GM03348 (cell line): ENCODE measurements at places on chromosomes 1 and 21.

DNA sequence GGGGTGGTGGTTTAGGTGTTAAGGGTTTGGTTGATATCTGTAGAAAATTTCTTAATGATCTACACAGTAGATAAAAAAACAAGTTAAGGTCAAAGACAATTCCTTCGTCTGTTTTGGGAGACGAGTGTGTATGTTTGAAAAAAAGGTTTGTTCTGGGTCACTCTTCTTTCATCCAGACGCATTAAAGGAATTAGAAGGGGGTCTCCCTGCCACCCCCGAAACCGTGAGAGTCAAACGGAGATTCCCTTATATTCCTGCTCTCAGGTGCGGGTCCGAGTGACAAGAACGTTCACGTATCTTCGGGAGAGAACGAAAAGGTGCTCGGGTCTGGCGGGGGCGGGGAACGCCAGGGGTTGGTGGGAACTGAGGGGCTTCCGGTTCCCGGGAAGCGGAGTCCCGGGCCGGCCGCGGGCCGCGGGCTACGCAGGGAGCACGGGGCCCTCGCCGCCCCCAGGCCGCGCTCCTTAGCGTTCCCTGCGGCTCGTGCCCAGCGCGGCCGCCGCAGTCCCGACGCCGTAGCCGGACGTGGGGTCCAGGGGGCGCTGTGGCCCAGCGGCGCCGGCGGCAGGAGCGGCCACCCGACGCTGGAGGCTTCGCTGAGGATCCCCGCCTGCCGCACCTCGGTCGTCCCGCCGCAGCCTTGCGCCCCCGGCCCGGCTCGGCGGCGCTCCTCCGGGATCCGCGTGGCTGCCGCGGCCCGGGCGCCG lies at the start of gene ZFYVE9:
ZFYVE9 (plus strand) TSS at position 577 of the 707 bp plus-strand sequence. CDS start 91,118 bp downstream, outside the sequence.
- peak; percentile 94 for DNase-seq

- DNase-seq: no peak
Measured at GRCh38 chr1:246083416-246083815, 423.7 kb downstream of the SMYD3 start.

DNA sequence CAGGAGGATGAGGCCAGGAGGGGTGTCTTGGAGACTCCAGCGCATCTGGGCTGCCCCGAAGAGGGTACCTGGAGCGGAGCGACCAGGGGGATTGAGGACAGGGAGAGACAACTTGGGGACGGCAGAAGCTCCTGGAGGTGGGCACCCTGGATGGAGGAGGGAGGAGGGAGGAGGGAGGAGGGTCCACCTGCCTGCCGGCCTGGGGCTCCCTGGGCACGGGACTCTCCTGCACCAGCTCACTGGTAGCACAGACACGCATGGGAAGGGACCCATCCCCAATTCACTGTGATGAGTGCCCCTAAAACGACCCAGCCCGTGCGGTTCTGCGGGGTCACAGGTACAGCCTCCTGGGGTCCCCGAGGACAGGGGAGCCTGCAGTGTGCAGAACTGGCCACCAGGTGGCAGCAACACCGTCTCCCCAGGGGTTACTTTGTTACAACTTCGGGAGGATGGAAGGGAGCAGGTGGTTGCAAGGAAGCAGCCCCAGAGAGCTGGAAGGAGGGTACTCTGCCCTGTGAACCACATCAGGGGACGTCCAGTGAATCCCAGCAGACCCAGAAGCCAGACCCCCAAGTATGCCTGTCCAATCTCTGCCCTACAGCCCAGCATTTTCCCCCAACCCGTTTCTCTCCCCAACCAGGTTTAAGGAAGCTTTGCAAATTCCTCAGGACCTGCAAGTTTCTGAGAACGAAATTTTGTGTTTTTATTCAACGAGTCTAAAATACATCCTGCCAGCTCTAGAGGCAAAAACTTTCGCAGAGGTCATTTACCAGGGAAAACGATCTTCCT lies 482.4 kb downstream of the NPHP4 start:
- peak; percentile 93 for DNase-seq

DNA sequence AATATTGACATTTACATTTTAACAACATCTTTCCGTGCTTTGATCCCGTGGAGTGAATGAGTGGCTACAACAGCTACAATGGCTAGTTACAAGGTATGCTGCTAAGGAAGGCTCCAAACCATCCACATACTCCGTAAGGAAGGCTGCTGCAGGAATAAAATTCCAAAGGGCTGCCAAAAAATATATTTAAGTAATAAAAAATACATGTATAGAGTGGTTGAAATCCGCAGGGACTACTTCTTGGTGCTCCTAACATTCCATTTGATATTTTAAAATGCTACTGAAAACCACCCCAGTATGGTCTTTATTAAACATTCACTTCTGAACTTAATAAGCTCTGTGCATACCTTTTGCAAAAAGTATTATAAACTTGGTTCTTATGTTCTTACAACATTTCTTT lies 25.3 kb downstream of the TNFSF4 start:
- DNase-seq: no peak

GRCh38 chr21:36499578-36500471 lies 19.9 kb upstream of the CLDN14 start:
- DNase-seq: peak; percentile 77

GRCh38 chr1:192810253-192810880 lies 1.5 kb downstream of the RGS2 start:
- no peak for DNase-seq

DNA sequence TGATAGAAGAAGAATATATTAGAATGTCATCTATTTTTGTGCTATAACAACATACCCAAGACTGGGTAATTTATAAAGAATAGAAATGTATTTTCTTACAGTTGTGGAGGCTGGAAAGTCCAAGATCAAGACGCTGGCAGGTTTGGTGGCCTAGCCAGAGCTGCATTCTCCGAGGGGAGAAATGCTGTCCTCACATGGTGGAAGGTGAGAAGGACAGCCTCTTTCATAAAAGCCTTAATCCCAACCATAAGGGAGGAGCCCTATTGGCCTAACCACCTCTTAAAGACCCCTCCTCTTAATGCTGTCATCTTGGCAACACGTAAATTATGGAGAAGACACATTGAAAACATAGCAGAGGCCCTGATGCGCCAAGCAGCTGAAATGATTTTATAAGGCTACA lies 60.1 kb upstream of the KAZN start:
- no peak for DNase-seq
